ENCODE measurements at places on chromosomes 3 and 15.

GRCh38 chr15:70147178-70147760, 49.6 kb upstream of the TLE3 start:
- no peak for DNase-seq

DNA sequence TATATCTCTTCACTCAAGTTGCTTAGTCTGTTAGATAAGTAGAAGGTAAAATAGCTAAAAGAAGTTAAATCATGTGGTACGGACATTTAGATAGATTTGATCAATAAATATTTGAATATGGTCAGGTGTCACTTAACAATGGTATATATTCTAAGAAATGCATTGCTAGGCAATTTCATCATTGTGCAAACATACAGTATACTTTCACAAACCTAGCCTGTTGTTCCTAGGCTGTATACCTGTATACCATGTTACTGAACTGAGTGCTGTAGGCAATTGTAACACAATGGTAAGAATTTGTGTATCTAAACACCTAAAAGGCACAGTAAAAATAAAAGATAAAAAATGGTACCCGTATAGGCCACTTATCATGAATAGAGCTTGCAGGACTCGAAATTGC, 112.8 kb upstream of the CGNL1 start:
- DNase-seq: no peak

- DNase-seq: no peak
Measured at GRCh38 chr15:92073044-92073785, 219.7 kb downstream of the SLCO3A1 start.

DNA sequence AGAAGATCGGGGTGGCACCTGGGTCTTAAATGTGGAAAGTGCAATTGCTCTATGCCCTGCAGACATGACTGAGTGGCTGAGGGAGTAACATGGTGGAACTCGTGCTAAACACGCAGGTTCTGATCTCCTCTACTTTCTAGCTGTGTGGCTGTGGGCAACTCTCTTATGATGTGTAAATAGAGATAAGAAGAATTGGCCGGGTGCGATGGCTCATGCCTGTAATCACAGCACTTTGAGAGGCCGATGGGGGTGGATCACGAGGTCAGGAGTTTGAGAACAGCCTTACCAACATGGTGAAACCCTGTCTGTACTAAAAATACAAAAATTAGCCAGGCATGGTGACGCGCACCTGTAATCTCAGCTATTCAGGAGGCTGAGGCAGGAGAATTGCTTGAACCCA, 67.7 kb downstream of the CLDN11 start:
- no peak for DNase-seq

- no peak for DNase-seq
Measured at GRCh38 chr15:78921940-78922339, 22.9 kb downstream of the CTSH start.

DNA sequence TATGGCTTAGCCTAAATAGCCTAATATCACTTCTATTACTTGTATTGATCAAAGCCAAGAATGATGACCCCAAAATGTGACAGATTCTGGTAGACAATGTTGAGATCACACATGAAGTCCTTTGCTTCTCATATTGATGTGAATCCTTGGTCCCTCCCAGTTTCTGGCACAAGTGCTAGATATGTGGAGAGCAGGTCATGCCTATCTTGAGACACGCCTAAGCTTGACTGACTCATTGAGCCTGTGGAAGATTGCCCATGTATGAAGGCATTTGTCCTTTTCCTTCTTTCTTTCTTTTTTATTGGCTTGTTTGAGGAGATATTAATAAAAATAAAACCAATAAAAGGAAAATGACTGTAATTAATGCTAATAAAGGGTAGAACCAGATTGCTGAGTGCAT, 54.0 kb upstream of the TMEM108 start:
- no peak for DNase-seq

DNA sequence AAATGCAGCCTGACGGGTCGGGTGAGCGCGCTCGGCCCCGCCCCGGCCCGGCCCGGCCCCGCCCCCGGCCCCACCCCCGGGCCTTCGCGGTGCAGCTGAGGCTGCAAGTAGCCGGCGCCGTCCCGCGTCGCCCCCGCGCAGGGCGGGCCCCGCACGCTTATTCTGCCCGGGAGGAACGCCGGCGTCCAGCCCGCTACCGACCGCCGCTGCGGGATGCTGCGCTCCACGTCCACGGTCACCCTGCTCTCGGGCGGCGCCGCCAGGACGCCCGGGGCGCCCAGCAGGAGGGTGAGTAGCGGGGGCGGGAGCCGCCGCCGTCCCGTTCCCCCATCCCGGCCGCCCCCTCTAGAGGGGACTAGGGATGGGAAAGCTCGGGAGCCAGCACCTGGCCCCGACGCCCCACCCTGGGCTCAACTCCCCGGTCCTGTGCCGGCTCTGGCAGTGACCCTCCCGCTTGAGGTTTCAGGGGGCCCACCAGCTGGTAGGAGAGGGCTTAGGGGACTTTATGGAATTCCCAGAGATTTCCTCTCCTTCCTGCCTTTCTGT, at the start of gene MYZAP:
Gene MYZAP (plus strand): TSS at position 83 of the 546 bp plus-strand sequence. CDS start 131 bp downstream, at position 214.
- no peak for DNase-seq

GRCh38 chr3:46829699-46830208, 33.5 kb downstream of the MYL3 start:
- no peak for DNase-seq

GRCh38 chr3:187367561-187368103, 553 bp upstream of the RTP4 start:
- DNase-seq: no peak

GRCh38 chr15:94670438-94671034, 439.2 kb downstream of the MCTP2 start:
- peak; percentile 64 for DNase-seq

GRCh38 chr3:127768346-127769008, 53.8 kb downstream of the MGLL start:
- no peak for DNase-seq

GRCh38 chr15:96325541-96326327, 4.8 kb upstream of the NR2F2 start:
- DNase-seq: no peak

DNA sequence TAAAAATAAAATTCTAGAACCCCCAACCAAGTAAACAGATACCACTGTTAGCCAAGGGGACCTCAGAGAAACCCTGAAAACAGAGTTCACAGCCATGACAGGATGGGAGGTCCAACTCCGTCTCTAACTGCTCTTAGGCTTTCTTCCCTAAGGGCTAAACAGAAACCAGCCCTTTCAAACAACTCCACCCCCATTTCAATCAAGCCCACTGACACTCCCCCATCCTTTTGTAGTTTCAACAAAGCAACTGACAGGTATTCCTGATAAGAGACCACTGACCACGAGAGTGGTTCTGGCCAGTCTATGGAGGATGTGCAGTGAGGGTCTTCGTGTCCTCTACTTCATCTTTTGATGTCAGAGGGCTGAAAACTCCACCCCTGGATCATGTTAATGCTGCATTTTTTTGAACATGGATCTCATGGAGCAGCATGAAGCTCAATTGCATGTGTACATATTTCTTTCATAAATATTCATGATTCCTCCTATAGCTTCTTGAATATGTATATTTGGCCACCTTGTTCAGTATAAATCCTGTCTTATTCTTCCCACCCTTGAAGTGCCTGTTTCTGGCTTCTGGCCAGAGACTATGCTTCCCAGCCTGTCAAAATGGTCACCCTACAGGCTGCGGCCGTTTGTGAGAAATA, 222.6 kb downstream of the OSBPL10 start:
- no peak for DNase-seq

DNA sequence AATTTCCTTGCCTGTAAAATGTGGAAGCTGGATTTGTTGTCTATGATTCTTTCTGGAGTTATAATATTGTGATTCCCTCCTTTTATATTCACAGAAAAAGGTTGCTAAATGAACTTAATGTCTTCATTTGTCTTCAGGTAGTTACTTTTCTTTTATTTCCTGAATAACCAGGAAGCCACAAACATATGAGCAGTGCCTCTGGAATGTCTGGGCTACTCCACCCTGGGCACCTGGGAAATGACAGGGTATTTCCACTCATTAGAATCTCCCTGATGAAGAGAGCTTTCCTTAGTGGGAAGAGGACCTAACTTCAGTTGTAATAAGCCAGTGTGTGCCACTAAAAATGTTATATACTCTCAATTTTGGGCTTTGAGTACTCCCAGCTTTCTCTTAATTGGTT, 3.8 kb upstream of the SLMAP start:
- DNase-seq: no peak

GRCh38 chr3:165820671-165821123, 16.5 kb downstream of the BCHE start:
- DNase-seq: no peak

DNA sequence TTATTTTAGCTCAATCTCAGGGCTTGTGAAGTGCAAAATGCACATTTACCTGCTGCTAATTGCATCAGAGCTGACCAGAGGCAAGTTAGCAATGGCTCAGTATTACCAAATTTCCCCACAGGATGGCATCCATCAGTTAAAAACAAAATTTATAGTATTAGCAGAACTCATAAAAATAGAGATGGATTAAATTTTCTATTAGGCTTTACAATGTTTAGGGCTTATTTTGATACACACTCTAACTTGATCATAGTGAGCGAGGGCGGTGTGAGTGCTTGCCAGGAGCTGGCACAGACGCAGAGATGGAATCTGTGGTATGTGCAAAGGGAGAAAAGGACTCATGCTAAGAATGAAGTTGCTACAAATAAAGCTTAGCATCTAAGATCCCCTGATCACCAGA, 241.0 kb downstream of the NSUN3 start:
- no peak for DNase-seq

DNA sequence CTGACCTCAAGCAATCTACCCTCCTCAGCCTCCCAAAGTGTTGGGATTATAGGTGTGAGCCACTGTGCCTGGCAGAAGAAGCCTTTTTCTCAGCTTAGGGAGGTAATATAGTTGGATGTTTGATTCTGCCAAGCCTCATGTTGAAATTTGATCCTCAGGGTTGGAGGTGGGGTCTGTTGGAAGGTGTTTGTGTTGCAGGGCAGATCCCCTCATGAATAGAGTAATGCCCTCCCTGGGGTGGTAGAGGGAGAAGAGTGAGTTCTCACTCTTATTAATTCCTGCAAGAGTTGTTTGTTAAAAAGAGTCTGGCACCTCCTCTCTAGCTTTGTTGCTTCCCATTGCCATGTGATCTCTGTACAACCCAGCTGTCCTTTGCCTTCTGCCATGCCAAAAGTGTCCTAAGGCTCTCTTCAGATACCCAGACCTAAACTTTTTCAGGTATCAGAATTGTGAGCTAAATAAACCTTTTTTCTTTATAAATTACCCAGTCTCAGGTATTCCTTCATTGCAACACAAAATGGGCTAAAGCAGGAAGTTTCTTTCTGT, 16.4 kb downstream of the NECTIN3 start:
- no peak for DNase-seq

GRCh38 chr3:106376016-106376570, 507.3 kb upstream of the CBLB start:
- no peak for DNase-seq

- no peak for DNase-seq
Measured at GRCh38 chr3:53122933-53123305, 7.3 kb downstream of the RFT1 start.

- DNase-seq: no peak
Measured at GRCh38 chr3:11929531-11929930, 74.7 kb upstream of the SYN2 start.

DNA sequence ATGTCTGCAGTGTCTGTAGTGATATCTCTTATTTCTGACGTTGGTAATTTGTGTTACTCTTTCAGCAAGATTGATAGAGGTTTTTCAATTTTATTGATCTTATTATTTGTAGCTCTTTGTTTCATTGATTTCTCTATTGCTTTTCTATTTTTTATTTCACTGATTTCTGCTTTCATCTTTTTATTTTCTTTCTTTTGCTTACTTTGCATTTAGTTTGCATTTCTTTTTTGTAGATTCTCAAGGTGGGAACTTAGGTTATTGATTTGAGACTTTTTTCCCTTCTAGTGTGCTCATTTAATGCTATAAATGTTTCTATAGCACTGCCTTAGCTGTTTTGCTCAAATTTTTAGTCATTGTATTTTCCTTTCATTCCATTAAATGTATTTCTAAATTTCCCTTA, 49.5 kb upstream of the GABRG3 start:
- DNase-seq: no peak

DNA sequence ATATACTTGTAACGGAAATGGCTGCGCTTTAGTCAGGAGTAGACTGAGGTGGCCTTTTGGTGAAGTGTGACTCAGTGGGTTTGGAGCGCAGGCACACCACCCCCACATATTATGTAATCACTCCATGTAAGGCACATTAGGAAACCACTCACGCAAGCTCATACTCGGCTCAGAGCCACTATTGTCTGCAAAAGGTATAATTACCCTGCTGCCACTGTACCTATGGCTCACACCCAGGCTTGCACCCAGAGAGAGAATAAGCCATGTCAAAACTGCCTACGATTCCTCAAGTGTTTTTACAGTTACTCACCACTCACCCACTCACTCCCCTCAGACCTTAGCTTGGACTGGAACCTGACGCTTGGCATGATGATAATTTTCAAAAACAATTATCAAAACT, 611.9 kb upstream of the CCDC54 start:
- DNase-seq: no peak

- no peak for DNase-seq
Measured at GRCh38 chr3:48651771-48652170, 10.9 kb downstream of the CELSR3 start.

GRCh38 chr15:96366526-96366877, 36.0 kb downstream of the NR2F2 start:
- DNase-seq: no peak

DNA sequence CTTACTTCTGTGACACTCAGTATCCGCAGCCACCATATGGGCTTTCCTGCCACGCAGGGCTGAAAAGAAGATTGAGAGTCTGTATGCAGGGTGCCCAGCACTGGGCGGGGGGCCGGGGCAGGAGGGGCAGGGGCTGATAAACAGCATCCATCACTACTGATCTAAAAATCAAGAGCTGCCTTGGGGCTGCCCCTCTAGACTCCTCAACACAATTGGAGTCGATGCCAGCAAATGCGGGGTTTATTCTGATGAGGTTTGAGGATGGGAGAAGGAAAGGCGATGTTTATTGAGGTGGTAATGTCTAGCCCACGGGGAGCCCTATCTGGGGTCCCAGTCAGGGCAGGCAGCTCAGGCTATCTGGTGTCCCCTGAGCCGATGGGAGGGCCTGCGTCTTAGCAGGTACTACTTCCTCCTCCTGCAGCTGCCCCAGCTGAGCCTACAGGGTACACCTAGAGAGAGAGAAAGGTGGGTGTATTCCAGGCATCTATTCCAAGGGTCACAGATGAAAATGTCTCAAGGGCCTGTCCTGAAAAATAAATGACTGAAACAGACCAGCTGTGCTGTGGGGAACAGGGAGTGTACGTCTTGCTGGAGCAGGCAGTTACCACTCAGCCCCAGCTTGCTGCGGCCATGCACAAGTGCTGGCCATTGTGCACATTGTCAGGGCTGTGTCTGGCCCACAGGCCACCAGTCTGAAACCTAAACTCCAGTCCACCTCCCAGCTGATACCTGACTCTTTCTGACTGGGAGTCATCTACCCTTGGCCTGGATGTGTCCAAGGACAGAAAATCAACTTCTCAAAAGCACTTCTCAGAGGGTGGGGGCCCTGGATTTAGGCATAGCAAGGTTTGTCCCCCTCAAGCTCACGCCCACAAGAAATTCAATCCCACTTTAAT, 19.5 kb downstream of the ISG20 start:
- DNase-seq: no peak
